ENCODE measurements at places on chromosomes 2 and 18.

DNA sequence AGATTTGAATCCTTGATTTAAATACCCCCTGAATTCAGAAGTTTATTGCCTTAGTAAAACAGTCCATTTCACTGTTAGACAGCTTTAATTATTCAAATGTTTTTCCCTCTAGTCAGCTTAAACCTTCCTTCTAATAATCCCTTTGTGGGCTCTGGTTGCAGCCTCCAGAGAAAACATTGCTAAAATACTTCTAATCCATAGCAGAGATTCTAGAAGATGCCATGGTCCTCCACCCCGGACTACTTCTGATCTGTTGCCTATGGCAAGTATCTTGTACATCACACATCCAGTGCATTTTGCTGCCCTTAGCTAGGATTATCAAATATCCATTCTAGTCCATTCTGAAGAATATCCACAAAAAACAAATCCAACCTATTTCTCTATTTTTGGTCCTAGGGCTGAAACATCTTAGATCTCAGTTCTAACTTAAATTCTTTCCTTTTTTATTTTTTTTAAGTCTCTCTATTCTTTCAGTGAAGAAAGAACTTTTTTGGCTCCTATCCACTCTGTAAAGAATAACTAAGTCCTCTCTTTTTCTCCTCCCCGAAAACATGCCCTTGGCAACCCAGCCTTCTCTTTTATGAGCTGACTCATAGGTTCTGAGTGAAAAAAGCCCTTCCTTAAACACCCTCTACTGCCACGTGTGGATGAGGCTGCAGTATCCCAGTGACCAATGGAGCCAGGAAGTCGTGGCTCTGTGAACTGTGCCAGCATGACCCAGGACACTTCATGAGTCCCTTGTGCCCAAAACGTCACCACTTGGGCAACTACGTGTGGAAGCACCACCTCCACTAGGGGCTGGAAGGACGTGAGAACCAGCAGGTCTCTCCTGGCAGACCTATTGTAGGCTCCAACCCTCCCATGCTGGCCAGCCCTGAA lies 349.8 kb downstream of the TNS1 start:
- DNase-seq, result no peak

DNA sequence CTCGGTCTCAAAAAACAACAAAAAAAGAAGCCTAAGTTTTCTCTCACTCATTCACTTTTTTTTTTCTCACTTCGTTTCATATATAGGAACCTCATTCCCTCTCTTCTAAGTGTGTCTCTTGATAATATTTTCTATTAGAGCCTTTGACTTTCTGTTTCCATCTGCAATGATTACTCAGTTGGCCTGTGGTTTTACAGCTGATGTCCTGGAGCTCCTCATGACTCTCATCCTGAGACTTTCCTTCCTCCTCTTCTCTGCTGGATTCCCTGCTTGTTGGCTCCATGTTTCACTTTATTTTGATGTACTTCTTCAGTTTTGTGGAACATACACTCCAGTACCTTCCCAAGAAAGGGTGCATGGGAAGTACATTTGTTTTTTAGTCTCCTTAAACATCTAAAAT lies 154.2 kb upstream of the GATA6 start:
- DNase-seq, result no peak

- DNase-seq, result no peak
Observed at GRCh38 chr2:89784960-89785359, 1093.5 kb downstream of the RPIA start.

DNA sequence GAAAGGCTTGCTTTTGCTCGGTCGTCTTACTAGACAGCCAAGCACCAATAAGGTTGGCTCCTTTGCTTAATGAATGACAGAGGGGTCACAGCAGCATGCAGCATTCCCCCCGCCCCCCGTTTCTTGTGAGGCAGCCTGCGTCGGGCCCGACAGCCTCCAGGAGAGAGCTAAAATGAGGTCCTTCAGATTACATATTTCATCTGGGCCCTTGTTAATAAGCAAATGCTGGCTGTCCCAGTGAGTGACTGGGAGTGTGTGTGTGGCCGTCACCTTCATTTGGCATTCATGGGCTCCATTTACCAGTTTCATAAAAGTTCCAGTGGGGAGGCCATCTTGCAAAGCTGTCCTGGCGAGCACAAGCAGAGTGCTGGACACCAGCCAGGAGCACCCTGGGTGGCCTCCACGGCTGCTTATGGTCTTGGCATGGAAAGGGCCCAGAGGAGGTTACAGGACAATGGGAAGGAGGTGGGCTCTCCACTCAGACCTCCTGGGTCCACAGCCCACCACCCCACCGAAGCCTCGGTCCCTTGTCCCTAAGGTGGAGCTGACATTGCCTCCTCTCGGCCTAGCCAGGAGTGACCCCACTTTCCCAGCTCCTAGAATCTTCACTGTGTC lies 37.2 kb downstream of the ODC1 start:
- DNase-seq, result no peak

DNA sequence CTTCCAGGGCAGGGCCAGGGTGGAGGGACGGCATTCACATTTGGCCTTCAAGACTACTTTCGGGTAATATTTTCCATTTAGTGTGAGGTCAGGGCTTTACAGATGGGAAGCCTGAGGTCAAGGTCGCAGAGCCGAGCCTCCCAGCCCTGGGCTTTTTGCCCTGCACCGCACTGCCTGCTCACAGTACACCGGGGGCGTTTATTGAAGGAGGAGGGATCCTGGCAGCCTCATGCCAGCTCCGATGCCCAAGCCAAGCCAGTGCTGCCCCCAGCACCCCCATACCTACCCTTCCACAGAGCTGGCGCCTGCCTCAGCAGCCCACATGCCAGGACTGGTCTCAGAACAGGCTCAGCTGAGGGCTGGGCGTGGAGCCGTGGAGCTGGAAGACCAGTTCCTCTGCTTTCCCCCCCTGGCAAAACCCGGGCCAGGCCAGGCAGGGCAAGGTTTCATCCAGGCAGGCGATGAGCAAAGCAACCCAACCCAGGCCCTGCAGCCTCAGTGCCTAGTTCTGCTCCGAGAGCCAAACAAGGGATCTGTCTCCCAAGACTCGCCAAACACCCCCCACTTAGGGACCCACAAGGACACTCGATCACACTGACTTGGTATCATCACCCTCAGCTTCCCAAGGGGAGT lies 11.9 kb downstream of the SDC1 start:
- DNase-seq, result no peak

- no peak for DNase-seq
Observed at GRCh38 chr2:168907940-168908662, 7.0 kb downstream of the G6PC2 start.

DNA sequence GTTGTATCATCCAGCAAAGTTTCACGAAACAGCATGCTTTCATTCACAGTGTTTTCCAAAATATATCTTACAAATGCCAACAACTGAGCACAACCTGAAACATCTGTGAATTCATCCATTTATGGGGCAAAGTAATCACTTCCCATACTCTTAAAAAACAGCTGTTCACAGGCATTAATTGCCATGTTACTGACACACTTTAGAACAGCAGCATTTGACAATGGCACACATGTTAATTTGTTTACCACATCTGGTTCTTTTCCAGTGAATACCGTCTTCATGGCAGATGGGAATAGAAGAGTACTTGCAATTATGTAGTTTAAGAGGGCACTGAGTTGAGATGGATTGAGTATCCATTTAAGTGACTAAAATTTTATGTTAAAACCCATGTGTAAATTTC lies 347.4 kb upstream of the LRP1B start:
- no peak for DNase-seq

DNA sequence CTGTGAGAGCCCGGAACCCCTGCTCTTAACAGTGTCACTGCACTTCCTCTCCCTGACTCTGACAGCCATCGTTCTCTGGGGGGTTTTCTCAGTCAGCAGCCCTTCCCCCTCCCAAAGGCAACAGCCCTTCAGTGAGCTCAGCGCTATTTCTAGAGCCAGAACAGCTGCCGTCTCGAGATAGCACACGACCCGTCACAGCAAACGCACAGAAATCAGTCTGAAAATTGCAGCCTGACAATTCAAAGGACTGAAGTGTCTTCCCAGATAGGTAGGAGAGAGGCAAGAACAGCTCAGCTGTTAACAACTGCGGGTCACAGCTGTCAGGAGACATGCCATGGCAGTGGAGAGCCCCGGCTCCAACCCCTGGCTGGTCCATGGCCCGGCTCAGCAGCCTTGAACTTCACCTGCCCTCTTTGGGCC lies 45.4 kb downstream of the ST8SIA5 start:
- no peak for DNase-seq

DNA sequence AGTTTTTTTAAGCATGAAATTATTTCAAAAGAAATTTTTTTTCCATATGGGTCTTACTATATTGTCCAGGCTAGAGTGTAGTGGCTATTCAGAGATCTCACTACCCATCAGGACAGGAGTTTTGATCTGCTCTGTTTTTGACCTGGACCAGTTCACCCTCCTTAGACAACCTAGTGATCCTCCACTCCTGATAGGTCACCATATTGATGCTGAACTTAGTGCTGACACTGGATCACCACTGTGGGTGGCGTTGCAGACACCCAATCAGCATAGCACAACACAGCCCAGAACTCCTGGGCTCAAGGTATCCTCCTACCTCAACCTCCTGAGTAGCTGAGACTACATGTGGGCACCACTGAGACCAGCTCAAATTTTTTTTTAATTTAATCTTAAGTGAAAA lies 8.2 kb downstream of the OLA1 start:
- no peak for DNase-seq

DNA sequence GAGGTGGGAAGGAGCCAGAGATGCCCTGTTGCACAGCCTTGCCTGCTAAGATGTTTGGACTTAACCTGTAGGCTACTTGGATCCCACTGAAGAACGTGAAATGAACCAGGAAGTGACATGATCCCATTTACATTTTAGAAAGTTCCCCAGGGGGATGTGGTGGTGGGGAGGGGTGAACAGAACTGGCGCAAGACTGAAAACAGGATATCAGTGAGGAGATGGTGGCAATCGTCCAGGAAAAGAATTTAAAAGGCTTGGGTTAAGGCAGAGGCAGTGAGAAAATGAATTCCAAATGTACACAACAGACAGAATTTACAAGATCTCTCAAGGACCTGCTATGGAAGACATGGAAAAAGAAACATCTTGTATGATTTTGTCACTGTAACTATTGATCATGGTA lies 42.3 kb downstream of the SULT1C2 start:
- no peak for DNase-seq

GRCh38 chr2:234292205-234292961 lies 204.5 kb downstream of the ARL4C start:
- DNase-seq, result peak; percentile 50

DNA sequence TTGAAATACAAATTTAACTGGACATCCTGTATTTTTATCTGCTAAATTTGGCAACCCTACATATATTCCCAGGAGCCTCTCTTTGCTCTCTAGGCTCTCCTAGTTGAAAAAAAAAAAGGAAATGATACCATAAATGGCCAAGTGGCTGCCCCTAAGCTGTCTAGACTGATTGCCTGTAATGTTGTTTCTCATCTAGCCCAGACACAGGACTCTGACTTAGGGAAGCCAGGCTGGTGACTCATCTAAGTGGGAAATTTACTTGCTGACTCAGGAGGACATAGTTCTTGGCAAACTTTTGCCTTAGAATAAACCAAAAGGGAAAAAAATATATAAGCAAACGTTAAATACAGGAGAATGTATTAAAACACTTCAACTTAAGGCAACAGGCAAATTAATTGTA lies 14.6 kb upstream of the ITGAV start:
- no peak for DNase-seq

DNA sequence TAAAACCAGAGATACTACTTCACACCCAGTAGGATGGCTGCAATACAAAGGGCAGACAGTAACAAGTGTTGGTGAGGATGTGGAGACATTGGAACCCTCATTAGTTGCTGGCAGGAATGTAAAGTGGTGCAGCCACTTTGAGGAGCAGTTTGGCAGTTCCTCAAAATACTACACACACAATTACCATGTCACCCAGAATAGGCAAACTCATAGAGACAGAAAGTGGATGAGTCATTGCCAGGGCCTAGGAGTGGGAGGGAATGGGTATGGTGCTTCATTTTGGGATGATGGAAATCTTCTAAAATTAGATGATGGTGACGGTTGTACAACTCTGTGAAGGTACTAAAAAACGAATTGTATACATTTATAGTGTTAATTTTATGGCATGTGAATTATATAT lies 54.8 kb downstream of the ATP9B start:
- DNase-seq, result no peak

GRCh38 chr2:46025081-46025480 lies 272.1 kb upstream of the EPAS1 start:
- no peak for DNase-seq

DNA sequence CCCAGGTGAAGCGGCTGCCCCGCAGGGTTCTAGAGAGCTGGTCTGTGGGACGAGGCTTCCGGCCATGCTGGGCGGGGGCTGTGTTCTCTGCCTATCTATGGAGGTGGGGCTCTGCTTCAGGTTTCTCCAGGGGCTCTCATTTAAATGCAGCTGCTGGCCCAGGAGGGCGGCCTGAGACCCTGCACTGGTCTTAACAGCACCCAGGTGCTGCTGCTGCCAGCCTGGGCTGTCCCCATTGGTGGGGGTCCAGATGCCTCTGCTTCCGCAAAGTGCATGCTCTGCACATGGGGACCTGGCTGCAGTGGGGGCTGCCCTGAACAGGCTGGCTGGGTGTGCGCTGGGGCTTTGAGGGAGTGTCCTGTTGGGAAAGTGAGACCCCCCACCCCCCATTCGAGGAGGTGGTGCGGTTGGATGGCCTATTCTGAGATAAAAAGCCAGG lies 29.7 kb upstream of the ALLC start:
- DNase-seq, result peak; percentile 1

- DNase-seq, result no peak
Observed at GRCh38 chr2:226971084-226971483, 135.2 kb downstream of the RHBDD1 start.

GRCh38 chr18:30533716-30534115 lies 508.8 kb downstream of the DSC3 start:
- no peak for DNase-seq

DNA sequence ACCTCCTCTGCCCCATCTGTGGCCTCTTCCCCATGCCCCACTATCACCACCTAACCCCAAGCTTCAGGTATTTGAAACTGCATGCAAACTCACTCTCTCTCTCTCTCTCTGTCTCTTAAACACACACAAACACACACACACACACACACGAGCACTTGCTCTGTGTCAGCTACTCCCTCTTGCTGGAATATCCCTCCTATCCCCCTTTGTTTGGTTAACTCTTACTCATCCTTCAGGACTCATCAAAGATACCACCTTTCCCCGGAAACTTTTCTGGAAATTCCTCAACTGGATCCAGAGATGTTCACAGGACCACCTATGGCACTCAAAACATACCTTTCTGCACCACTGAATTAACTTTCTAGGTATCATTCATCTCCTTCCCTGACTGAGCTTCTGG lies 222.8 kb upstream of the TMEM200C start:
- no peak for DNase-seq

- DNase-seq, result no peak
Observed at GRCh38 chr2:214203744-214204289, 207.0 kb upstream of the VWC2L start.

DNA sequence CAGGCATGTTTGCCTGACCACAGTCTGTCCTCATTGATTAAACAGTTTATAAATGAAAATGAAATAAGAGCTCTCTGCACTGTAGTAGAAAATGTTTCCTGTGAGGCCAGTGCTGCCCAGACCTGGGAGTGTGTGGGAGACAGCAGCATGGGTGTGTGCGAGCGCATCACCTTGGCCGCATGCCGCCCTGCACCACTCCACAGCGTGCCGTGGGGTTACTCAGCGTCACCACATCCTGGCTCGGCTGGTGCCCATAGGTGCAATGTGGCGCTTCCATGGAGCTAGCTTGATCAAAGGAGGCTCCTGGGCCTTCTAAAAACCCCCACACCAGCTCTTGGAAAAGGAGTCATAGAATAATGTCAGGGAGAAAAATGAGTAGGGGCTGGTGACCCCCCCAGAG lies 76.0 kb upstream of the EPC2 start:
- no peak for DNase-seq
